Suppressor macrophage treated with lipopolysaccharide for 4 hours (primary cell): ENCODE measurements at places on chromosomes 3 and 15.
A peak's percentile ranks its signal among the peaks of the same experiment; 100 is the strongest.

DNA sequence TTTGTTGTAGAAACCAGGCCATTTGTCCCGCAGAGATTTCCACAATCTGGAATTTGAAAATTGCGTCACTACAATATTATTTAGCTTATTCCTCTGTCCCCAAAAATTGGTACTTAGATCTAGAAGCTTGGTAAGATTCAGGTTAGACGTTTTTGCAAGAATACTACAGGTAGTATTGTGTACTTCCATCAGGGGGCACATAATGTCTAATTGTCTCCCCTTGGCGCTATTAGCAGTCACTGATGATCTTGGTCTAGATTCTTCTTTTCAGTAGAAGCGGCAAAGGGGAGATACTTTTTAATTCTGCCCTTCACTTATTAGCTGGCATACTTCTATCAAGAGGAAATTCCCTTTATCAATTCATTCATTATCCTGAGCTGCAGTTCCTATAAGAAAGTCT, 42.6 kb upstream of the TRIM42 start:
- no peak for DNase-seq

GRCh38 chr3:125679258-125679657, 84.0 kb upstream of the OSBPL11 start:
- no peak for DNase-seq

DNA sequence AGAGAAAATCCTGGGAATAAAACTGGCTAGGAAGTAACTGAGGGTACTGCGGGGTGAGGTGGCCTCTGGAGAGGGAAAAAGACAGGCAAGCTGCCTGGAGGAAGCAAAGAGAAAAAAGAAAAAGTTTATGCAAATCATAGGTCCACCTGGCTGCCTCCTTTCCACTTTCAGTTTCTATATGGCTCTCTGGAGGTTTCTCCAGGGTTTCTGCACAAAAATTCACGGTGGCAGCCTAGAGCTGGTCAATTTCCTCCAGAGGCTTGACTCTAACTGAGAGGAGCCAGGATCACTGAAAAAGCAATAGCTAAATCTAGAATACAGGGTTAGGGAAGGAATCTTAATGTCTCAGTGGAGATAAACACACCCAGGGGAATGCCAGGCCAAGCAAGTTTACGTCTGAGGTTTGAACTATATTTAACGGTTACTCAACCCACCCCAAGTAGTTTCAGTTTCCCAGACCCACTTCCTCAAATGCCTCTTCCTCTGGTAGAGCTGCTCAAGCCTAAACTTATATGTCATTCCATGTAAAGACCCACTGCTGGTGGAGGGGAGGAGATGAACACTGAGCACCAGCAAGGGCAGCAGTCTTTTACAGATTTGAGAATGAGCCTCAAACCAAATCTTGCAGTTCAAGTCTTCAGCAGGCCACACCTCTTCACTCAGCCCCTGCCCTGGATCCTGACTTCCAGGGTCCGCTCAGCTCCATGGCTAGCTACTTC, 5.7 kb downstream of the LYSMD2 start:
- peak; percentile 96 for DNase-seq

- no peak for DNase-seq
These were observed 33.8 kb downstream of the RYK start for GRCh38 chr3:134216851-134217250.

GRCh38 chr15:77722759-77723460, 90.2 kb upstream of the LINGO1 start:
- no peak for DNase-seq

- DNase-seq = no peak
These were observed 65.1 kb downstream of the CD200R1L start for GRCh38 chr3:112781599-112781998.

DNA sequence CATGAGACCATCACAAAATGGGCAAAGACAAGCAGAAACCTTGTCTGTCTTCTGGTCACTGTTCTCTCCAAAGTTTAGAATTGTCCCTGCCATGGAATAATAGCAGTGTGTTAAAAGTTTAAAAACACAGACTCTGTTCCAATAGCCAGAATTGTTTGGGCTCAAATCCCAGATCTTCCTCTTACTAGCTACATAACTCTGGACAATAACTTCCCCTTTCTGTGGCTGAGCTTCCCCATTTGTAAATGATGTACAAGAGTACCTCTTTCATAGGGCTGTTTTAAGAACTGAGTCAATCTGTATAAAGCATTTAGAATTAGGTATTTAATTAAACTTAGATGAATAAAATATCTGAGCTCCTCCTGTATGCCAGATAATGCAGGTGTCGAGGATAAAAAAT, 623.0 kb downstream of the NTRK3 start:
- peak; percentile 34 for DNase-seq
